Hypothalamus (tissue), 51 donors: ENCODE measurements at places on chromosomes 3 and 15.

DNA sequence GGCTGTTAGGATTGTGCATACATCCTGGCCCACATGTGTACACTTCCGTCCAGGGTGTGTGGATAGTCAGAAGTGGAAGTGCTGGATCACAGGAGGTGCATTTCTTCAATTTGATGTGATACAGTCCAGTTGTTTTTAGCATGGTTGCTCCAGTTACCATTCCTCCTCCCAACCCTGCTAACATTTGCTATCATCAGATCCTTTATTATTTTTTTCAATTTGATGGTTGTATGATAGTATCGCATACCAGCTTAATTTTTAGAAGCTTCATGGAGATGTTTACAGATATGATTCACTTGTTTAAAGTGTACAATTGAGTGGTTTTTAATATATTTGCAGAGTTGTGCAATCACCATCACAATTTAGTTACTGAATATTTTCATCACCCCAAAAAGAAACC lies 202.7 kb downstream of the ITPR1 start:
- no peak for DNase-seq

DNA sequence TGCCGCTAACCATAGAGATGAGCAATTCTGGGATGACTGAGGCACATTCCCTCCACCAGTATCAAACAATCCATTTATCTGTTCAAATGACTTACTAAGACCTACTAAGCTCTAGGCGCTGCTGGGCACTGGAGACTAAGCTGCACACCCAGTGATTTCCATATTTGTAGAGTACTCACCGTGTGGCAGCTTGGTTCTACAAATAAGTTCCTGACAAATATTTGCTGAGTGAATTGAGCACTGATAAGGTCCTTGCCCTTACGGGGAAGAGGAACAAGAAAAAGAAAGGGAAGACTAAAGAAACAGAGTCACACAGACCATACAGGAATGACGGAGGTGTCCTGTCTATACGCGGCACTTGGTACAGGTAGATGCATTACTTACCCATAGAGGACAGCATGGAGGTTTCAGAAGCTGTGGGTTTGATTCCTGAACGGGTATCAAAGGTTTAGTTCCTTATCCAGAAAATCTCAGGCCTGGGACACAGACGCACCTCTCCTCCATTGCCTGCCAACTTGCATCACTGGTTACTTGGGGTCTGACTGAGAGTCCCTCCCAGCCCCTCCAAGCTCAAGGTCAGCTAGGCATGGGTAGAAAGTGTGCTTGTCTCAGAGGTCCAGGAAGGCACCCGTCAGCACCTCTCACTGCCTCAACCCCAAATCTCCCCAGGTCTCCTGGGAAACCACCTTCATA lies 298.6 kb upstream of the LYSMD4 start:
- DNase-seq = no peak

DNA sequence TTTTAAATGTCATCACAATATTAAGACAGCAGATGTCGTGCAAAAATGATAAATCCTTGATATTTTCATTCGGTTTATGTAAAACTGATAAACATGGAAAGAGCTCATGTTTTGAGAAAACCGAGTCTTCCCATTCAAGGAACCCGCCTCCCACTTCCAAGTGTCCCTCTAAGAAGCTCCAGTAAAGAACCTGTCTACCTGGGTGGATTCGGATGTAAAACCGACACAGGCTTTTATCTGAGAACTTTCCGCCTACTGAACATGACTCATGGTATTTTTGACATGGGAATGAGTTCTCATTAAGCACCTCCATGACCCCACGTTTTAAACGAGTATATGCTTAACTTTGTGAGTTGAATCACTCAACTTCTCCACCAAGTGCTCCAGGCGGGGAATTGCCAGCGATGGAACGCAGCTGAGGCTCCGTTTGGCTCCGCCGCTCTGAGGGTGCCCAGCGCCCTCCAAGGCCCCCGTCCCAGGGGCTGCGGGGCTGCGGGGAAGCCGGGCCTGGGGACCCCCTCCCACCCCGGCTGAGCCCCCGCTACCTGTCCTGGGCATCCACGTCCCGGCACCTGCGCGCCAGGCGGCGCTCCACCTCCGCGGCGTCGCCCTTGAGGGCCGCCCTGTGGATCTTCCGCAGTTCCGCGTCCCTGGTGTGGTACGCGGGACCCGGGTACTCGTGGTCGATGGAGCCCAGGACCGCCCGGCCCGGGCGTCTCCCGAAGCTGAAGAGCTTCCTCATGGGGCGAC lies 119.9 kb downstream of the LMLN start:
- DNase-seq = no peak

GRCh38 chr3:194988495-194989165 lies 282.3 kb downstream of the XXYLT1 start:
- DNase-seq = no peak

GRCh38 chr3:132342183-132342582 lies 25.0 kb downstream of the ACP3 start:
- no peak for DNase-seq

DNA sequence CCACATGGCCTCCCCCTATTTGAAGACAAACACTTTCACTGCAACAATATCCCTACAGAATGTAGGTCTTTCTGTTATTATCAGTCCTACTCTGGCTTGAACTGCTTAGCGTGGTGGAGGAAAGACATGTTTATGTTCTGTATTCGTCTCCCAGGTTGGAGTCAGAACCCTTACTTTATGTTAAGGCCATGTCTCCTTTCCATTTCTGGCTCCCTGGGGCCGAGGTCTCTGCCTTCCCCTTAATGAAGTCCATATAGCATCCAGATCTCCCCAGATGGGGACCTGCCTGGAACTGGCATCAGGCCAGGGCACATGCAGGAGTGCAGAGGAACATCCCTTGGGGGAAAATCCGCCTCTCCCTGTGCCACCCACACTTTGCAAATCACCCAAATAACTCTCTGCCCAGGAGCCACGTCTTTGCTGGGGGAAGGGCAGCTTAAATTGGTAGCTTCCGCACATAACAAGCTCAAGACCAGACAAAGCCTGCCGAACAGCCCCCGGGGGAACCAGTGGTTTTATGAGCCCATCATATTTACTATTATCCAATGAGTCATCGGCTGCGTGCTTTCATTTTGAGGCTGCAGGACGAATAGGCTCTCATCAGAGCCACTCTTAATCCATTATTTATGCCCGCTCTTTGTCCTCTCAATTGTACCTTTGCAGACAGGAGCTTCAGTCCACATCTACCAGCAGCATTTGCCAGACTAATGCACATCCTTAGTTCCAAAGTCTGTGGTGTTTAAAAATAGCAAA lies 237.0 kb downstream of the UACA start:
- no peak for DNase-seq

DNA sequence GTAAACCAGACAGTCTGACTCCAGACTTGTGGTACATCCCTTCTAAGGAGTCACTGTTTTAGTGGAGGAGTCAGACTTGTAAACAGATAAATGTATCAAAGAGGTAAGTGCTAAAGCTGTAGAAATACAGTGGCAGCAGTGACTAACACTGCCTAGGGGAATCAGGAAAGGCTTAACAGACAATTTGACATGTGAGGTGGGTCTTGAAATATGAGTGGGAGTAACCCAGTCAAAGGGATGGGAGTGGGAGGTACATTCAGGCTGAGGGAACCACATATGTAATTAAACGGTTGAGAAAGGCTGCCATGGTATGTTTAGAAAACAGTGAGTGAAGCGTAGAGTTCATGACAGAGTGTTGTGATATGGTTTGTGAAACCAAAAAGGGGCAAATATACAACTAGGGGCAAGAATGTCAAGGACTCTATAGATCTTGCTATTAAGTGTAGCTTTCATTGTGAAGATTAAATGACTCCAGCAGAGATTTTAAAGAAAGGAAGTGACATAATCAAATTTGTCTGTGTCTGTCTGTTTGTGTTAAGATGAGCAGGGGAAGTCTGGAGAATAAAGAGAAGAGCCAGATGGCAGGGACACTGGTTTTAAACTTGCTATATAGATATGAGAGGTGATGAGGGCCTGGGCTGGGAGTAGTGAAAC lies 11.2 kb upstream of the ALCAM start:
- no peak for DNase-seq

GRCh38 chr3:173943264-173943663 lies 545.7 kb downstream of the NLGN1 start:
- no peak for DNase-seq

DNA sequence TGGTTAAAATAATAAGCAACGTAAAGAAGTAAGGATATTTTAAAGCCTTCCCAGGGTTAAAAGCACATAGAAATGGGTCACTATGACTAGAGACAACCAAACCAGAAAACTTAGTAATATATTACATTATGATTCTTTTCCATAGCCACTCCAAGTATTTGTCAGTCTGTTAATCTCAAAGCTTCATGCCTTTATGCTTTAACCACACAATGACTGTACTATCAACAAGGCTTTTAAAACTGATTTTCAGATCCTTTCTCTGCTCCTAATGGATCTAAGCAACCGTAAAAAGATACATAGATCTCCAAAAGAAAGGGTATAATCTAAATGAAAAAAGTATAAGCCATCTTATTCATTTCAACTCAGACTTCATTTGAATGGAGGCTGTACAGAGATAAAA lies 14.4 kb downstream of the SECISBP2L start:
- DNase-seq = no peak

DNA sequence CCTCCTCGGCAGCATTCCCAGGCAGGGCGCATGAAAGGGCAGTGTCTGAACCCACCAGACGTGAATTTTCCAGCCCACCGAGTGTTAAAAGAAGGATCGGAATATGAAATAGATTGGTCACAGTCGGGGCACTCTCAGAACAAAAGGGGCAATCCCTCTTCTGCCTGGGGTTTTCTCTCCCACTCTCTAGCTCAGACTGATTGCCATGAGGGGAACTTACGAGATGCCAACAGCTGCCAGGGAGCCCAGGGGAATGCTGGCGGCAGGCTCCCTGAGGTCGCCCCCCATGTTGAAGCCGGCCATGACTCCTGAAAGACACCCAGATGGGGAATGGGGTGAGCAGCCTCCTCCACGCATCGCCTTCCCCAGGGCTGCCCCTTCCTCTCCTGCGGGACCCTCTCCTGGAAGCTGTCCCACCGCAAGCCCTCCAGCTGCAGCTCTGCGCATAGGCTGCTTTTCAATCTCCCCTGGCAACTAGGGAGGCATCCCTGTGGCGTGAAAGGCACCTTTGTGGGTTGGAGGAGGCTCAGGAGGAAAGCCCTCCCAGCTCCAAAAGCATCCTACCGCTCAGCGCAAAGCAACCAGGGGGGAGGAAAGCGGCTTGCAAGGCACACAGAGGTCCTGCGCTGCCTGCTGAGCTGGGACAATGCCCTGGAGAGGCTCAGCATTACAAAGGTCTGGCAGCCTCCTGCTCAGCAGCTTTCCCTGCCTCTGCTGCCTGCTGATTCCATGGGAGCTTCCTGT lies 64.8 kb upstream of the HEG1 start:
- DNase-seq = no peak

DNA sequence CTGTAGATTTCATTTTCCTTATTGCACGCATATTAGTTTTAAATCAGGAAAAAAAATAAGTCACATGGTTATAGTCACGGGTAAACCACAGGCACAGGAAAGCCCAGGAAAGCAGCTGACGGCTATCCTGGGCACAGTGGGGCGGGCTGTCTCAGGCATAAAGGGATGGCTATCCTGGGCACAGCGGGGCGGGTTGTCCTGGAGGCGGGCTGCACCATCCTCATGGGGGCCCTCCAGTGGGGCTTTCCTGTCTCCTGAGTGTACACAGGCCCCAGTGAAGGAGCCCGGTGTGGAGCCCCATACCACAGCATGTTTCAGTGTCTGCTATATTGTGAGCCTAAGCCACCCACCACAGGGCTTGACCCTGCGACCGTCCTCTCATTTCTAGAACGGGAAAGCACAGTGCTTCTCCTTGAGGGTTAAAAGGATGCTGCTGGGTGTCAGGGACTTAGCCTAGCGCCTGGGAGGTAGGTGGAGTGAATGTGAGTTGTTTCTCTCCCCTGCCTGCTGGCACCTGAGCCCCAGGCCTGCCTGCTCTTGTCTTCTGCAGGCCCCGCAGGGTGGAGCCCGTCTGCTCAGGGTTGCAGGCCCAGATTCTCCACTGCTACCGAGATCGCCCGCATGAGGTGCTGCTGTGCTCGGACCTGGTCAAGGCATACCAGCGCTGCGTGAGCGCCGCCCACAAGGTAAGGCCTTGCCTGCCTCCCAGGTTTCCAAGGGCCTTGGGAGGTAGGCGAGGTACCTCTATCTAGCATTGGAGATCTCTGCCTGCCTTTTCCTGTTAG lies 25.9 kb upstream of the PLXNA1 start:
- DNase-seq = no peak

DNA sequence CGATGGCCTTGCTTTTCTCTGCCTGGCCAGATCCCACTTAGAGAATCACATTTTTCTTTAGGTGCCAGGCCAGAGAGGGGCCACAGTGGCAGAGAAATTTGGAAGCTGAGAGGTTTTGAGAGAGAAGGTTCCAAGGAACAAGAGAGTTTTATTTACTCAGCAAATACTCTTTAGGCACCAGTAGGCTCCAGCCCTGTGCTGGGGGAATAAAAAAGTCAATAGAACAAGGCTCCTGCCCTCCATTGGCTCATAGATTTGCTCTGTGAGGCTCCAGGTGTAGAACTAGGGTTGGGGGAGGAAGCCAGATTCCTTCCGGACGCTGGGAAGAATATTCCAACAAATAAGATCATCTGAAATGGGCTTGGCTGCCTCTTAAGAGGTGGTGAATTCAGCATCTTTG lies 59.9 kb downstream of the ST8SIA2 start:
- no peak for DNase-seq

DNA sequence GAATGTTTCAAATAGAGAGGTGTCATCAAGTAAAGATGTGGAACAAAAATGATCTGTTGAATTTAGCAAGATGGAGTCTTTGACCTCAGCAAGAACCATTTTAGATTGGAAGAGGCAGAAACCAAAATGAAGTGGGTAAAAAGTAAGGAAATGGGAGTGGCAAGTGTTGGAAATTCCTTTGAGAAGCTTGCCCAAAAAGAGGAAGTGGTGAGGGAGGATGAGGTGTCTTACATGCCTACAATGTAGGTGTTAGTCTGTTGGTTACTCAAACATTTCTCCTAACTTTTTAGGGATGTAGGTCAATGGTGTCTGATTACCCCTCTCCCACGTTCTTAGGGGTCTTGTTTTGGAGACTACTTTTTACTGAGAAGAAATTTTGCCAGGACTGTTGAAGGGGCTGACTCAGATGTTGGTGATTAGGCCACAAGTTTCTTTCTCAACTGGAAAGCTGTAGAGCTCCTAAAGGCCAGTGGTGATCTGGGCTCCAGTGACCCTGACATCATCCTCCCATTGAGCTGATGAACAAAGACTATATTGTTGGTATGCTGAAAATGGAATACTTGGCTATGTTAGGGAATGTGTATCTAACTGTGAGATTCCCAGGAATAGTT lies 5.1 kb downstream of the PPP2R3A start:
- peak; percentile 1 for DNase-seq

DNA sequence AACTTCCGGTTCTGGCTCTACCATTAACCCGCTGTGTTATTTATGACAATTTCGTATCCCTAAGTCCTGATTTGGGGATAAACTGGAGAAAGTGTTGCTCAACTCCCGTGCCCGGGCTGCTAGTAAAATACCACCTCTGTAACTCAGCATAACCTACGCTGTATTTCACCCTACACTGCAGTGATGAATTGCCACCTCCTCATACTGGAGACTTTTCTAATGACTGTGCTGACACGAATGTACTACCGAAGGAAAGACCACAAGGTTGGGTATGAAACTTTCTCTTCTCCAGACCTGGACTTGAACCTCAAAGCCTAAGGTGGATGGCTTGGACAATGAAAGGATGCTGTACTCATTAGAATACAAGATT lies 16.5 kb downstream of the SLC51A start:
- no peak for DNase-seq
